ENCODE measurements at places on chromosomes 3 and 15.

GRCh38 chr3:45659661-45660566, 29.3 kb upstream of the SACM1L start:
- no peak for DNase-seq

GRCh38 chr3:144286235-144286910, 314.8 kb downstream of the DIPK2A start:
- no peak for DNase-seq

DNA sequence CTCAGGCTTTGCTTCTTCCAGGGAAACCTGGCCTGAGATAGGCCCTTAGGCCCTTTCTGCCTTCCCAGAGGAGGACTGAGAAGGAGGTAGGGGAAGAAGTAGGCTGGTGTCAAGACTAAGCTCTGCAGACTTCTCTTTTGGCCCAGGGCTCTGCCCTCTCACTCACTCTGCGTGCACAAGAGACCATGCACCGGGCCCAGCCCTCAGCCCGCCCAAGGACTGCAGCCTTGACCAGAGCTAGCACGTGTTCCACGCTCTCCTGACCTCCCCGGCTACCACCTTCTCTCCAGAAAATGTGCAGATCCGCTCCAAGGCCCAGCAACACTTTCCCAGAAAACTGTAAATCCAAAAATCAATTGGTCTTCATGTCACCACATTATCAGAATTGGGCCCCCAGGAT, 59.8 kb downstream of the SEMA5B start:
- no peak for DNase-seq

- no peak for DNase-seq
Observed at GRCh38 chr3:157073810-157074209, 86.1 kb downstream of the CCNL1 start.

GRCh38 chr15:75167588-75168350, 33.9 kb upstream of the C15orf39 start:
- no peak for DNase-seq

- no peak for DNase-seq
Observed at GRCh38 chr3:141063831-141064230, 12.7 kb downstream of the SPSB4 start.

DNA sequence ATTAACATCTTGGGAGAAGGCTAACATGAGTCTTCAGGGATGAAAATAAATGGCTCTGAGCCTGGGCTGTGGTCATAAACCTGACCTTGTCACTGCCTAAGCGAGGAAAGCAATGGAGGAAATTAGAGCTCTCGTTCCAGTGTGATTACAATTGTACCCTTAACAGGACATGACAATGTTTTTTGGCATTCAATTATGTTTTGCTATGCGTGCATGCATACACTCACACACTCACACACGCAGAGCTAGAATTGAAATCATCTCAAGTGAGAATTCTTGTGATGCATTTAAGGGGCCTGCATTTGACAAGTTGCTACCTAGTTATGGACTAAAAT, 24.1 kb downstream of the ZNF80 start:
- DNase-seq: no peak

DNA sequence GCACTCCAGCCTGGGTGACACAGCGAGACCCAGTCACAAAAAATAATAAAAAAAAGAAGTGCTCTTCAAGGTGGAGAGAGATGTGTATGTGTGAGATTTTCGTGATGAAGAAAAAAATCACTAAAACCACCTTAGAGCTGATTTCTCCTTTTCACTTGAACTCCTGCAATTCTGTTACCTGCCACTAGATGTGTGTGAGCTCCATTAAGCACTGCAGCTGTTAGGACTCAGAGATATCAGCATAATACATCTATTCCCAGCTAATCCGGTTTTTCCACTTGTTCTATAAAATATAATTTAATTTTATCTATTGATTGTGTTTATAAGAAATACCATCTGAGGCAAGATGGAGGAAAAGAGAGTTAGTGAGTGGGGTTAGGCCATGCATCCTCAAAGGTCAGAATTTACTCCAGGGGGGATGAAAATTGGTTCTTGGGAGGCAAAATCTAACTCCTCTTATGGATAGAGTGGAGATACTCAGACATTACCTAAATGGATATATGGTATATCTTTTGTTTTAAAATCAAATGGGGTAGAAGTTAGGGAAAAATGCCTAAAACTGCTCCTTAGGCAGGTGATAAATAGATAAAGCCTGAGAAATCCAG, 152.7 kb downstream of the IL20RB start:
- no peak for DNase-seq

GRCh38 chr15:80612118-80612823, 82.8 kb upstream of the ABHD17C start:
- no peak for DNase-seq

GRCh38 chr15:71601038-71601834, 209.1 kb upstream of the NR2E3 start:
- DNase-seq: no peak

DNA sequence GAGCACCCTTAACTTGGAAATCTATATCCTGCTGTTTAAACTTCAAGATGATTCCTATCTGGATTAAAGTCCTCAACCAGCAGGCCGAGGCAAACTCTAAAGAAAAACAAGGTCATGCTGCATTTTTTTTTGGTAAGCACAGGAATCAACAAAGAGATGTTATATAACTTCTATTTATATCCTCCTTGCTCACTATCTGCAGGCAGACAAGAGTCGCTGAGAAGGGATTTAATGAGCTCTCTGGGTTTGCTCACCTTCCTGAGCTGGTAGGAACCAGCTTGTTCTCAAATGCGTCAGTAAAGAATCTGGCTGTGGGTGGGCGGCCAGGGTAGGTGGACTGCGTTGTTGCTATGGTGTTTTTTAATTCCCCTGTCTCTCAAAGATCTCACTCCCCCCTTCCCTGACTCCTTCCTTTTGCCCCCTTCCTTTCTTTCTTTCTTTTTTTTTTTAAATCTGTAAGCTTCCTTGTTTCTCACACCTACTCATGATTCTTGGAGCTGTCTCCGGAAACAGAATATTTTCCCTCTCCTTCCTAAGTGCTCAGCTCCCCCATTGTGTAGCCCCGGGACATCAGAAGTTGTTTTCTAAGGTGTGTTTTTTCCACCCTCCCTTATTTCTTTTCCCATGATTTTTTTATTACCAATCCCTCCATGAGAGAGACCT, 228.8 kb upstream of the BHLHE40 start:
- peak; percentile 17 for DNase-seq

GRCh38 chr15:71096676-71097075, 18.6 kb upstream of the THSD4 start:
- no peak for DNase-seq

- DNase-seq: no peak
Observed at GRCh38 chr3:120552184-120553172, 43.7 kb upstream of the NDUFB4 start.

GRCh38 chr3:159650726-159651125, 337.9 kb upstream of the IL12A start:
- no peak for DNase-seq

- no peak for DNase-seq
Observed at GRCh38 chr3:17765819-17766472, 23.5 kb upstream of the TBC1D5 start.
